ENCODE measurements at places on chromosomes 7 and 10.
A peak's percentile ranks its signal among the peaks of the same experiment; 100 is the strongest.

- DNase-seq = no peak
These were observed 90.2 kb upstream of the NUPR2 start for GRCh38 chr7:56206420-56206819.

- DNase-seq = no peak
These were observed 705.0 kb downstream of the PARD3 start for GRCh38 chr10:34109952-34110702.

GRCh38 chr10:99733366-99733765 is 1.3 kb downstream of the CUTC start:
- DNase-seq = no peak

DNA sequence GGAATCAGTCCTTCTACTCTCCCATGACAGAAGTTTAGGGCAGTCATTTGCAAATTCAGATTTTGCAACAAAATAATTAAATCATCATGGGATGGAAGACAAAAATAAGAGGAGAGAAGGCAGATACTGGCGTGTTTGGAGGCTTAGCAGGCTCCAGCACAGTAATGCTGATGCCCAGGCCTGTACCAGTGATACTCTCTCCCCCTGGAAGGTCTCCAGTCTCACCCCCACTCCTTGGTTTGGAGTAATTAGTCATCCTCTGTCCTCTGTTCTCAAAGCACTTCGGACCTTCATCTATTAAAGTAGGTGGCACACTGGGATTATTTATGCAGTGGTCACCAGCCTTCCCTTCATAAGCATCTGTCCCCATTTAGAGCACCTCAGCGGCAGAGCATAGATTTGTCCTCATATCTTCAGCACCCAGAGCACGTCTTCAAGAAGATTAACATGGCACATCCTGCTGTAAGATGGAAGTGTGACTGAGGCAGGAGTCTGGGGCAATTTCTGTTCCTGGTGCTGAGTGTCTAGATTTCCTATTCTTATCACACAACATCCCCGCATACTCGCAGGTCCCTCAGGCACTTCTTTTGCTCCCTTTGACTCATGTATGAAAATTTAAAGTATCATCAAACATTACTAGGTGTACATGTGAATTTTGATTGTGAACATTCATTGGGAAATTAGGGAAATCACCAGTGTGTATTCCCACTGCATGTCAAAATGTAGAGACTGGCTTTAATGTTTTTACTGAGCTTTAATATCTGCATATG is 31.3 kb upstream of the TRIL start:
- DNase-seq = no peak

- no peak for DNase-seq
These were observed 27.1 kb downstream of the CDHR3 start for GRCh38 chr7:105990141-105990540.

DNA sequence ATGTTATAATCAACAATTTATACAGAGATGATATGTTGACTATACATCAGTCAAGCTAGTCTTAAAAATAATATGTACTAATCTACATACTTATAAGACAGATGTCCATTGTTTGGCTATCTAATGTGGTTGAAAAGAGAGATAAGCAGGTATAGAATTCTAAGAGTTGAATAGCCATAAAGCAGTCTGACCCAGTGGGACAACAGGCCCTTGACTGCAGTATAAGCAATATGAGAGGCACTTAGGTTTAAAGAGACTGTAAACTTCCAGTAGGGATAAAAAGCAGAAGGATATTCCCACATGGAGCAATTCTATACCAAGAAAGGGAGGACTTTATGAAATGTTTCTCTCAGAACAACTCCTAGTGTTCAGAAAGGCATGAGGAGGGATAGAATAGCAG is 139.3 kb downstream of the ELAPOR2 start:
- no peak for DNase-seq

- DNase-seq = no peak
These were observed 608 bp downstream of the ACHE start for GRCh38 chr7:100894860-100895700.

DNA sequence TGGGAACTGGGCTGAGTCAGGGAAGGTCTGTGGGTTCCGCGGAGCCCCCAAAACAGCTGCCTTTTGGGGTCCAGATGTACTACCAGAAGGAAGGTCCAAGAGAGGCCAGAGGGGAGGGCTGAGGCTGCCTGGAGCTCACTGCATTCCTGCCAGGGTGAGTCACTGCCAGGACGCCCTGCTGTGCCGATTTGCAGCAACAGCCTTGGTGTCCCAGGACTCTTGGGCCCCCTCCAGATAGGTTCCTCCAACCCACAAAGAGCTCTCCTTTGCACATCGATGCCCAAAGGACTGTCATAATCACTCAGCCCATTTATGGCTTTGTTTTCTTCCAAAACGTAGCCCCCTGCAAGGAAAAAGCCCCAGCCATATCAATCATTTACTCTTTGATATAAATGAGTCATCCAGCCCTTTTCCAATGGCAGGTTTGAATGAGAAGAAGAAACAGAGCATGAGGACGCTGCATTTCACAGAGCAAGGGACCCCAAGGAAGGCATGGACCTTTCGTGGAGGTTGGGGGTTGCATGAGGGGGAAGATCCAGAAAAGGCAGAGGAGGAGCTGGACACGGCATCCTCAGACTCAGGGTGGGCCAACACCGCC is 32.2 kb upstream of the COL13A1 start:
- peak; percentile 18 for DNase-seq

DNA sequence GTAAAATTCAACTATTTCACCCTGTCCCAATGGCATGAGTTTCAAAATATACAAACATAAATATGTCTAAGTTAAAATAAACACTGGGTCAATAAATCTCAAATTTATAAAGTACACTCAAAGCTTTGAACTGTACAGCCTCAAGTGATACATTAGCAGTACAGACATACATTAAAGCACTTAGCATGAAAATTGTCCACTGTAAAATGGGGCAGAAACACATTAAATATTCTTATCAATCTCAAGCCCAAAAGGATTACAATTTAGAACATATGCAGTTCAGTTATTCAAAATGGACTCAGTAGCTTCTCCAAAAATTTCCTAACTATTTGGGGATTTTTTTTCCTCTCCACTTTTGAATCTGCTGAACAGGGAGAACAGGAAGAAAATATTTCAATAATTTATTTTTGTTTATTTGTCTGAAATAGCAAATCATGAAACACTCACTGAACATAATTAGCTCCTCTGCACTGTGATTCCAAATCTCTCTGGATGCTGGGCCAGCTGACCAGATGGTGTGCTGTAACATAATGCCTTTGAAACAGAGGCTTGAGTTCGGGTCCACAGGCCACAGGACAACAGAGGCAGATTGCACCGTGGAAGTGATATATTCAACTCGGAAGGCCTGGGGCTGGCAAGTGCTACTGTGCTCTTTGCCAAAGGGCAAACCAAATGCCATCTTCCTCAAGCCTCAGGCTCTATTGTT is 248.9 kb upstream of the LRRN3 start:
- peak; percentile 7 for DNase-seq

Data from Ammon's horn (tissue), 1 donor.